ENCODE measurements at places on chromosomes 4 and X. TPM values are rescaled to one million over a fixed set of nuclear protein-coding genes. Genes with fewer than 3 reads are reported as not detected.
A peak's percentile ranks its signal among the peaks of the same experiment; 100 is the strongest.

DNA sequence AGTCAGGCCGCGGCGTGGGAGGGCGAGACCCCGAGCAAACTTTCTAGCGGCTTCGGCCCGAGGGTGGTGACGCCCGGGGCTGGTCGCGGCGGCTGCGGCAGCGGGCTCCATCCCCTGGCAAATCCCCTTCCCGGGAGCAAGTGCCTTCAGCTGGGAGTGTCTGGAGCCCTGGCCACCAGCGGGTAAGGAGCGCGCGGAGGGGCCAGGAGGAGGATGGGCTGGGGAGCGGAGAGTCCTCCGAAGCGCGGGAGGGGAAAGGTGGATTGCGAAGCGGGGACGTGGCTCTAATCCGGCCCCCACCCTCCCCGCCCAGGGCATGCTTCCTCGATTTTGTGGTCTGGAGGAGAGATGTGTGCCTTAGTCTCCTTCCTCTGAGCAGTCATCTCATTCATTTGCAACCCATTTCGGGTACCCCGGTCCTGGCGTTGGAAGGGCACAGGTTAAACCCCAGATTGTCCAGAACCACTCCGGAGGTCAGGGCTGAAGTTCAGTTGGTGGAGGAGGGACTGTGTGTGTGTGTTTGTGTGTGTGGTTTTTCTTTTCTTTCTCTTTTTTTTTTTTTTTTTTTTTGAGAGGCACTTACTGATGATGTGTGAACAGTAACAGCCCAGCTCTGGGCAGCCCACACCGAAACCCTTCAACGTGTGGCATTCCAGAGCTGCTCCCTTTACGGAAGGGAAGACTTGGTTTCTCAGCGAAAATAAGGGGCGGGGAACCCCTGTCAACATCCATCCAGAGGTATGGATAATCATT is 516 bp downstream of the SGMS2 start:
- H3K36me3 ChIP-seq, result peaks cover 5% of the 10 kb centered on the region
- DNase-seq, result peak; percentile 48
- H3K4me1 ChIP-seq, result no peaks in the 10 kb centered on the region
- H3K27ac ChIP-seq, result no peak overlapping the region

GRCh38 chr4:48079972-48080391 is 54.1 kb downstream of the TXK start:
- no peaks in the 10 kb centered on the region for H3K36me3 ChIP-seq
- no peaks in the 10 kb centered on the region for H3K27me3 ChIP-seq
- no peak overlapping the region for H3K27ac ChIP-seq
- H3K4me1 ChIP-seq, result no peaks in the 10 kb centered on the region

The GAGE12J gene
- not detected for total RNA-seq

The SHROOM4 gene
- 1.9 TPM for total RNA-seq

GRCh38 chr4:86296865-86297264 is 63.0 kb downstream of the MAPK10 start:
- no peak overlapping the region for H3K27ac ChIP-seq
- H3K36me3 ChIP-seq, result no peaks in the 10 kb centered on the region
- no peaks in the 10 kb centered on the region for H3K27me3 ChIP-seq
- no peaks in the 10 kb centered on the region for H3K4me1 ChIP-seq
- no peak overlapping the region for H3K4me3 ChIP-seq

The LDOC1 gene
- 27.0 TPM for total RNA-seq

The DCAF12L2 gene
- 1.2 TPM for total RNA-seq

DNA sequence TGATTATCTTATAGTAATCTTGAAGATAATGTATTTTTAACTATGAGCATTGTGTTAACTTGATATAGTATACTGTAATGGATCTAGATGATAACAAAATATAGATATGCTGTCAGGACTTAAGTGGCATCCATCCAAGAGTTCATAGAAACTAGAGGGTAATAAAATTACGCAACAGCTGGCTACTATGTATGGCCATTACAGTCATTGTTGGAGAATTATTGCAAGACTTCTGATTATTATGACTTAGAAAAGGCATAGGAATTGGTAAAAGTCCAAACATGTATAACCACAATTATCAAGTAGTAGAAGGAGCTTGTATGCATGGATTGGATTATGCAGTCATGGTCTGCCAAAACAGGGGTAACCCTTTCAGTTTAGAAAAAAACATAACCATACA is 9.5 kb downstream of the OGT start:
- no peaks in the 10 kb centered on the region for H3K27me3 ChIP-seq
- no peaks in the 10 kb centered on the region for H3K4me1 ChIP-seq
- H3K36me3 ChIP-seq, result peaks cover 28% of the 10 kb centered on the region
- no peak for DNase-seq

Data from H9 (cell line).